ENCODE measurements at places on chromosomes 7 and 10.

DNA sequence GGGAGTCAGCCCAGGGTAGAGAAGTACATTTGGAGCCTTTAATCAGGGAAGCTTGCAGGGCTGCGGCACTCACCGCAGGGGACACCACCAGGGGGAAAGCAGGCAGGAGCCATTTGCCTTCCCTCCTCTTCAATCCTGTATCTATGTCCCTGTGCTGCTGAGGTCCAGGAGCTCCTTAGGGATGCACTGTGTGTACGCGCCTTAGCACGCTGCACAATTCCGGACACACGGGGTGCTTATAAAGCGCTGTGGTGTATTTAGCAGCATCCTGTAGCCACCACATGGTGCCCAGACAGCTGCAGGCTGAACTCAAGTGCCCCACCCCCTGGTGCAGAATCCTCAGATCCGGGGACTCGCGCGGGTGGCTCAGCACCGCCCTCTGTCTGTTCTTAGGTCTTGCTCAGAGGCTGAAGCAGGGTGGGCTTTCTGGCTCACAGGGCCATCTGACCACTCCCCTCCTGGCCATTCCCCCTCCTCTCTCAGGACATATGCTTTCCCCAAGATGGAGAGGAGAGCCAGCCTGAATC lies 421.4 kb downstream of the SDK1 start:
- peak; percentile 10 for DNase-seq

DNA sequence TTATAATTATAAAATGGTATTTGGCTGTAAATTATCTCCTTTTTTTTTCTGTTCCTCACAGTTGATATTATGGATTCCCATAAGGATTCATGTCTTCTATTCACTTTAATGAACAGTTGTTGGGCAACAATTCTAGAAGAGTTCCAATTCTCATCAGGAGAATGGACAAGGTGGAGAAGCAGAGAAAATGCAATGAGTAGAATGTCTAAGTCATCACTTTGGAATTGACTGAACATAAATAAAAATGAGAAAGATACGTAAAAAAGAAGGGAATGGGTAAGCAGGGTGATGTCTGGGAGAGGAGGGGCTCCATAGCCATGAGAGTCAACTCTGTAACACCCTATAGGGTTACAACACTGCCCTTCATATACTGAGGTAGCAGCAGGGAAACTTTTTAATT lies 1.8 kb upstream of the CAV2 start:
- DNase-seq = no peak

- peak; percentile 15 for DNase-seq
Observed at GRCh38 chr7:24587853-24588252, 14.6 kb downstream of the PALS2 start.

DNA sequence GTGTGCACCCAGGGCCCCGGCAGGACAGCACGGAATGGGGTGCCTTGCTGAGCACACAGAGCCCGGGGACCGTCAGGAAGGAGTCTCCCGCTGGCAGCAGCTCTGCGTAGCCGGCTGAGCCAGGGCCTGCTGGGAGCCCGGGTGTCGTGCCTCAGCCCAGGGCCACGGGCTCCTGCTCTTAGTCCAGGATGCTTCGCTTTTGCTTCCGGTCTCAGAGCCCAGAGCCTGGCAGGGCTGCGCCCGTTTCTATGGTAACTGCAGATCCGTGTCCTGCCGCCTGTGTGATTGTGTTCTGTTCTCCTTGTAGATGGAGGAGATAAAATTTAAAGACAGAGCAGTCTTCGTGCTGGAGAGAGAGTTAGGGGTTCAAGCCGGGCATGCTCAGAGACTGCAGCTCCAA lies 53.7 kb upstream of the DPYSL4 start:
- DNase-seq = no peak
